ENCODE measurements at places on chromosomes 2 and 18.

- DNase-seq = no peak
Observed at GRCh38 chr2:98280376-98281102, 65.7 kb upstream of the CNGA3 start.

- DNase-seq = peak; percentile 70
Observed at GRCh38 chr2:112685271-112685884, 35.4 kb upstream of the NT5DC4 start.

DNA sequence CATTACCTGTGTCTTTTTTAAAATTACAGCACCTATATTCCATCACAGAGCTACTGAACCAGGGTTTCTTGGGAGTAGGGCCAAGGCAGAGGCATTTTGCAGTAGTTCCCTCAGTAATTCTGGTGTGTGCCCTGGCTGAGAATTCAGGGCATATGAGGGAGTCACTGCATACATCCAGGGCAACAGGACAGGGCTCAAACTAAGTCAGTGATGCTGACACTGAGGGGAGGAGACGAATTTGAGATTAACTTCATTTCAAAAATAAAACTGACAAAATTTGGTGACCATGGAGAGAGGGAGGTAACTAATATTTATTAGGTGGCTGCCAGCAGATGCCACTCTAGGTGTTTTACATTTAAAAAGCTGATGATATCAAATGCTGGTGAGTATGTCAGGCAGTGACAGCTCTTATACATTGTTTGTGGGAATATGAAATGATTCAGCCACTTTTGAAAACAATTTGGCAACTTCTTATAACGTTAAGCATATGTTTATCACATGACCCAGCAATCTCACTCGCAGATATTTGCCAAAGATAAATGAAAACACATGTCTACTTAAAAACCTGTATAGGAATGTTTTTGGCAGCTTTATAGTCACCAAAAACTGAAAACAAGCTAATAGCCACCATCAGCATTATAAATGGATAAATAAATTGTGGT lies 20.3 kb downstream of the STRADB start:
- peak; percentile 60 for DNase-seq

GRCh38 chr18:363301-364085 lies 95.6 kb upstream of the THOC1 start:
- DNase-seq = no peak

GRCh38 chr18:389658-390357 lies 110.7 kb downstream of the COLEC12 start:
- no peak for DNase-seq

DNA sequence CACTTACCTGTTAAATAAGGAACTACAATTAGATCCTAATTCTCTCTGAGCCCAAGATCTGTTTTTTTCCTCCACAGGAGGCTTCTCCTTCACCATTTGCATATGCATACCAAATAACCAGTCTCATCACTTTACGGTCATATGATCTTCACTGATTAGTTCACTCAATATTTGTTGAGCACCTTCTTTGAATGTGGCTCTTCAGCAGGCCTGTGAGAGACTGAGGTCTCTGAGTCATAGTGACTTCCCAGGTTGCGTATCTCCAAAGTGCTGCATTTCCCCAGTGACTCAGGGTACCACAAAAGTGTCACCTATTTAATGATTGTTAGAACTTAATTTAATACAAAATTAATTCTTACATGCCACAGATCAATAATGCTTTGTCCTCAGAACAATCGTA lies 108.8 kb upstream of the TRIB2 start:
- no peak for DNase-seq
